ENCODE measurements at places on chromosomes 3 and 15.
A peak's percentile ranks its signal among the peaks of the same experiment; 100 is the strongest.

GRCh38 chr3:106703524-106703923, 673.7 kb upstream of the CCDC54 start:
- DNase-seq: no peak

DNA sequence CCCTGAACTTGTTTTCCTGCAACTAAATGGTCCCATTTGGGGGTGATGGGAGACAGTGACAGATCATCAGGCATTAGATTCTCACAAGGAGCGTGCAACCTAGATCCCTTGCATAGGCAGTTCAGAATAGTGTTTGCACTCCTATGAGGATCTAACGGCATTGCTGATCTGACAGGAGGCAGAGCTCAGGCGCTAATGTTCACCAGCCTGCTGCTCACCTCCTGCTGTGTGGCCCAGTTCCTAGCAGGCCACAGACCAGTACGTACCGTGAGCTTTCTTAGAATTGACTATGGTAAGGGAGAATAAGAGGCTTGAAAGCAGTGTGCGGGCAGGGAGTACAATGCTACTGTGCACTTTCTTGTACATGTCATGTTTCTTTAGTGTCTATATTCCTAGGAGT, 17.6 kb upstream of the PLA2G4E start:
- no peak for DNase-seq

DNA sequence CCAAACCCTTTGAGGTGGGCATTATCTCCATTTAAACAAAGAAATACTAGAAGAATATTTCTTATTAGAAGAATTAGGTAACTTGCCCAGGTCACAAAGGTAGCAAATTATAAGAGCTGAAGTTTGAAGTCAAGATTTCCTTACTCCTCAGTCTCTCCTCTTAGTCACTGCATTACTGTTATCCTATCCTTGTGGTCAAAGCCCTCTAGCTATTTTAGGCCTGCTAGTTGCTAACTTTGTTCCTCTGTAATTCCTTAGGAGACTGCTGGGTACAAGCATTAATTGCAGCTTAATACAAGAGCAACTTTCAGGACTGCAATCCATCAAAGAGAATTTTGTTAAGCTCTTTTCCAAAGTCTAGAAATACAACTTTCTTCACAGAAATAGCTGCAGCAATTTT, 528.2 kb downstream of the ZIC1 start:
- no peak for DNase-seq

DNA sequence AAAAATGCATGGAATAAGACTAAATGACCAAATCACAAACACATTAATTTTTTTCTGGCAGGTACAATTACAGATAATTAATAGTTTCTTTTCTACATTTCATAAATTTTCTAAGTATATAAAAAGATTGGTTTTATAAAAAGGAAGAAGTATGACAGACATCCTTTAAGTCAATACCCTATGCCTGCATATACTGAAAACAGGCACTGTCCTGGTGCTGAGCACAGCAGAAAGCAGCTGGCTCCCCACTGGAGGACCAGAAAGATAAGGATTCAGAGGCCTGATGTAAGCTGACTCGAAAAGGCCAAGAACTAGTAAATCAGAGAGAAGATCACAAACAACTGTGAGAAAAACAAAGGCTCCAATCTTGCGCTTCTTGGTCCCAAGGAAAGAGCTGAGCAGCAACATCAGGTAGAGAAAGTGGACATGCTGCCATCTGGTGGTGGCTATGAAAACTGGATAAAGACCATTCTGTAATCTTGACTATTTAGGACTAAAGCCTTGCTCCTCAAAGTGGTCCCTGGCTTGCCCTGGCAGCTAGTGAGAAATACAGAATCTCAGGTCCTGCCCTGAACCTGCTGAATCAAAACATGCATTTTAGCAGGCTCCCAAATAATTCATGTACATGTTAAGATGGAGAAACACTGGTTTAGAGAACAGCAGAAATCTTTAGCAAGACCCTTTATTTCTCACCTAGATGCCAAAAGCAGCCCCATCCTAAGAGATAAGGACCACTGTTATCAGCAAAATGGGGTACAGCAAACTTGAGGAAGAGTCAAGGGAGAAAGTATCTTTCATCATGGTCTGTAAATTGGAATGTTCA, 76.0 kb downstream of the TRANK1 start:
- peak; percentile 19 for DNase-seq

GRCh38 chr3:32140943-32141342, 34.5 kb downstream of the GPD1L start:
- no peak for DNase-seq

DNA sequence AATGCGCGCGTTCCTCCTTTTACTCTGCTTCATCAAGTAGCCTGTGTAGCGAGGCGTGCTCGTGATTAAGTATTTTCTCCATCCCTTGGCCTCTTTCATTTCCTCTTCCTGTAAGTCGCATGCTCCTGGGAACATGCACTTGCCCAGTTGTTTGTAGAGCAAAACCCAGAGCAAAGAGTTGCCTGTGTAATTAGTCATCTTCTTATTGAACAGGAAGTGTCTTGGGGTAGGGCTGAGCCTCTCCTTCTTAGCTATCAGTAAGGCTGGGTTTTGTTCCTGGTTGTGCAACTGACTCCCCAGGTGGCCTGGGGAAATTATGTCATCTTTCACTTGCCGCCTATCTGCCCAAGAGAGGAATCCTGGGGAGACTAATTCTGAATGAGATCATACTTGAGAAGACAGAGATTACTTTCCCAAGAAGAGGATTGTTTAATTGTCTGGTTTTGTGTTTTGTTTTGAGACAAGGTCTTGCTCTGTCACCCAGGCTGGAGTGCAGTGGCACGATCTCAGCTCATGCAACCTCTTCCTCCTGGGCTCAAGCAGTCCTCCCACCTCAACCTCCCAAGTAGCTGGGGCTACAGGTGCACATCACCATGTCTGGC, 14.9 kb downstream of the LIPH start:
- DNase-seq: no peak

DNA sequence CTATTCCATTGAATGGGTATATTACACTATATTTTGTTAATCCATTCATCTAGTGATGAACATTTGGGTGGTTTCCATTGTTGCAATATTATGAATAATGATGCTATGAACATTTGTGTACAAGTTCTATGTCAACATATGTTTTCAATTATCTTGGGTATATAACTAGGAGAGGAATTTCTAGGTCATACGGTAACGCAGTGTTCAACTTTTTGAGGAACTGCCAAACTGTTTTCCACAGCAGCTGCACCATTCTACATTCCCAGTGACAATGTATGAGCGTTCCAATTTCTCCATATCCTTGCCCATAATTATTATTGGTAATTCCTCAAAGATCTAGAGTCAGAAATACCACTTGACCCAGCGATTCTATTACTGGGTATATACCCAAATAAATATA, 24.1 kb upstream of the RORA start:
- no peak for DNase-seq

DNA sequence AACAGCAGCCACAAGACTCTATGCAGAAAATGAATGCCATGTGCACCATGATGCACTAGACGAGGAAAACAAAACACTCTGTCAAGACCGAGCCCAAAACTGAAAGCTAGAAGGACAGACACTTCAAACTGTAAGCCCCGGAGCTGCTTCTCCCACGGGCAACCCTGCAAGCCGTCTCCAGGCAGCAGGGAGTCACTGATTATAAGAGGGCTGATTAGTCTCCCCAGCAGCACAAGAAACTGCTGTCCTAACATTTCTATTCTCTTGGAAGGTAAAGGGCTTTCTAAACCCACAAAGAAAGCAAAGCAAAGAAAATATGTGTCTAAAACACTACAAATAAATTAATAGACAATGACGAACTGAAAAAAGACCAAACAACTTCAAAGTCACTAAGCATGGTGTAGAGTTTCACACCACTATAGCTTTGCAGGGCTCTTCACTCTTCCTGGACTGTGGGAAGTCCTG, 15.5 kb downstream of the TBC1D2B start:
- DNase-seq: no peak

DNA sequence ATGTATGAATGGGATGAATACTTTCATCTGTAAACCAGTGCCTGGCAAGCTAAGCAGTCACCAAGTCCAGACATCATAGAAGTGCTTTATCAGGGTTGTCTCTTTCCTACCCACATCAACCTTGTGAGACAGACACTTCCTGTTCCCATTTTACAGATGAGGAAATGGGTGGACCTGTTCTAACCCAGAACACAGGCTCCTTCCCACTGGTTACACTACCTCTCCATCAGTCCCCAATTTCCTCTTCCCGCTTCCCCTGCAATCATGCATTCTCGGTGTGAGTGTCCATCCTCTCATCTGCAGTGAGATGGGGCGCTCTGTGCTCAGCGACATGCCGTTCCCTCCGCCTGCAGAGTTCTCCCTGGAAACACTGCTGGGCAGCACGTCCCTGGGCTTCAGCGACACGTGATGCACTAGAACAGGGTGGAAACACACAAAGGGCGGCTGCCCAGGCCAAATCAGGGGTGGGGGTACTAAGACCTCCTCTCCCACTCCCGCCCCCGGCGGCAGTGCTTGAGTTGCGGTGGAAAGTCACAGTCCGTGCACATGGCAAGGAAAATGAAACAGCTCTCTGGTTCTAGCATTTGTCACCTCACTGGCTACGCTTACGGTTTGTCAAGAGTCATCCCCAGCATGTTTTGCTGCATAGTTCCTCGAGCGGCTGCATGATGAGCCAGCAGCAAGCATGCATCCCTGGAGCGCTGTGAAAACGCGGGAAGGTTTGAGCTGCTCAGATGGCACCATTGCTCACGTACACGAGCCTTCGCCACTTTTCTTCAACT, 201.1 kb downstream of the ADAMTS17 start:
- no peak for DNase-seq
